Left lobe of liver (tissue), 2 donors: ENCODE measurements at places on chromosomes 7 and 10. TPM values are rescaled to one million over a fixed set of nuclear protein-coding genes. Genes with fewer than 3 reads are reported as not detected.

The AGAP3 gene
- 54.7 TPM for total RNA-seq

DNA sequence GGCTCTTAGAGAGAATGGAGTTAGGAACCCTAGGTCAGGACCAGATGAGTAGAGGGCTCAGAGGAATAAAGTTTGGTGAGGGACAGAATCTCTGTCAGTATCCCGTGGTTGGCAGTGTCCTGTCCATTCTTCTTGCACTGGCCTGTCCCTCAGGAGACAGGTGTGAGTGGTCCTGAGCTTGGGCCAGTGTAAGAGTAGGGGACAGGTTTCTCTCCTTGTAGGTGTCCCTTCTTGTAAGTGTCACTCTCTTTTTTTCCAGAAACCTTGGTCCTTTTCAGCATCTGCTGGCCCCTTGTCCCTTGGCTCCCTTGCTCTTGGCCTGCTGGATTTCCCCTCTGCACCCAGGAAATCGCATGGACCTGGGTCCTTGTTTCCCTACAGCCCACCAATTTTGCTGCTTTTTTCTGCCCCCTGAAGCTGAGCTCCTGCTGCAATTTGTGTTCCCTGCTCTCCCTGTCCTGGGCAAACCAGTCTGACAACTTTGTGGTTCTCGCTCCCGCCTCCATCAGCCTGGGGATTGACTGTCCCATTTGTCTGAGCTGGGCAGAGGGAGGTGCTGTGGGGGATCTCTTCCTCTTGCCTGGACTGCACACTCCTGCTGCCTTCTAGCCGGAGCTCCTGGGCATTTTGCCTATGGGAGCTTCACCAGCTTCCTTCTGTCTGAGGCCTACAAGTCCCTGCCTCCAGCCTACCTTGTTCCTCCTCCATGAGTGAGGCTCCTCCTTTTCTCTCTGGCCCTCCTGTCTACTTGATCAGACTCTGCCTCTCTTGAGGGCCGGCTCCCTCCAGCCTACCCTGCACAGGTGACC, 6.5 kb downstream of the TSPAN14 start:
- no peak for DNase-seq

The HUS1 gene
- 15.4 TPM for total RNA-seq

The EVX1 gene
- total RNA-seq = not detected

DNA sequence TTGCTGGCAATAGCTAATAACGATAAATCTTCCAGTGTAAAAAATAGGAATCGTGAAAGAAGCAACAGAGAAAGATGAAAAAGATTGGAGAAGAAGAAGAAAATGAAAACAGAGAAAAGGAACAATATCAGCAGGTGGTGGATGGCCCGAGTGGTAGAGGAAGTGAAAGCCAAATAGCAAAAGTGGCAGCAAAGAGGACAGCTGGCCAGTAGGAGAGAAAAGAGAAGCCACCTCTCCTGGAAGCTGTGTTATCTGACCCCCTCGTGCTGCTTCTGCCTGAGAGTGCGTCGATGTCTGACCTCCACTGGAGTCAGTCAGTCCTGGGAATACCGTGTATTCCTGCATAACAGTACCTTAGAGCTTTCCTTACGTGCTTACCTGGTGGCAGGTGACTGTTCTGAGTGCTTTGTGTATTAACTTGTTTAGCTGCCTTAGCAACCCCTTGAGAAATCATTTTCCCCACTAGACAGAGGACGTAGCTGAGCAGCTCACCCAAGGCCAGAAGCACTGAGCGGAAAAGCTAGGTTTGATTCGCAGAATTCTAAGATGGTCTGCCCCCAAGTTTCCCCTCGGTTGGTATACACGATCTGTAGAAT, 88.3 kb downstream of the CHN2 start:
- DNase-seq = no peak

The NEUROD6 gene
- total RNA-seq = not detected

DNA sequence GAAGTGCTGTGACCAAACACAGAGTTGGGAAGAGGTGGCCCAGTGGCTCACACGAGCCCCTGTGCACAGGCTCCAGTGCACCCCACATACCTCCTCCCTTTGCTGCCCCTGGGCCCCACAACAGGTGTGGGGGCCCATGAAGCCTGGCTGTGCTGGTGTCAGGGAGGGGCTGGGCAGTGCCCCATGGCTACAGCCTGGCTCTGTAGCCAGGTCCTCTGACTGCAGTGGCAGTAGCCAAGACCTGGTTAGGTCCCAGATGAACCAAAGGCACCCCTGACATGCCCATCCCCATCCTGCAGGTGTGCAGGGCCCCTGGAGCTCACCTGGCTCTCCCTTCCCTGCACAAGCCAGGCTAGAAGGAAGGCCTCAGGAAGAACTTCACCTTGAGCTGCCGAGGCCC, 176.3 kb downstream of the GRID1 start:
- DNase-seq = no peak

- DNase-seq = no peak
These were observed 27.1 kb upstream of the CSGALNACT2 start for GRCh38 chr10:43111101-43111500.

DNA sequence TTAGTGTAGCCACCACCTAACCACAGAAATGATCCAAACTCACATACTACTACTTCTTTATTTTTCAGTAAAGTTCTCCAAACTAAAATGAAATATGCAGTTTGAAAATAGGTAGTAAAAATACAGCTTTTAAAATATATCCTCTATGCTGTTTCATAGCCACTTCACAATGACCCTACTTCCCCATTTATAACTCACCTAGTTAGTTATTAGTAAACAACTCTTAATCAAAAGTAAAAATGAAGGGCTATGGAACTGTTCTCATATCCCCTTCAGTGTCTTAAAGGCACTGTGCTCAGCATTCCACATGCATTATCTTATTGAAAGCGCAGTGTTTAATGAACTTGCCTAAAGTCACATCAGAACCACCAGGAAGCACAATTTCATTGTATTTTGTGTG, 43.5 kb downstream of the KMT2C start:
- DNase-seq = no peak

The CNNM1 gene
- total RNA-seq = 0.08 TPM

- no peak for DNase-seq
These were observed 49.0 kb upstream of the VIPR2 start for GRCh38 chr7:159193543-159194090.

DNA sequence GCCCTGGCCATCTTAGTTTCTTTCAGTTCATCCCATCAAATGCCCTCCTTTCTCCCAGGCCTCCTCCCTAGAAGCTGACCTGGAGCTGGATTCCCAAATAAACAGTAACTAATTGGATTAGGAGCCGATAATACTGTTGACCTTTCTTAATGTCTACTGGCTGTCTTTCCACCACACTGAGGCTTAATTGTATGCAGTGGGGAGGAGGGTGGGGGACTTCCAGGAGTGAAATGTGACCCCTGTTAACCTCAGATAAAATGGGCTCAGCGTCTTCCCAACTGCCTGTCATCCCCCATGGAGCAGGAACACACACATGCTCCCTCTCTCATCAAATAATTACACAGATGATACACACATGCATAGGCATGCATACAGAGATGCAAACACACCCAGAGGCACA, 53.7 kb upstream of the LBX1 start:
- DNase-seq = no peak

DNA sequence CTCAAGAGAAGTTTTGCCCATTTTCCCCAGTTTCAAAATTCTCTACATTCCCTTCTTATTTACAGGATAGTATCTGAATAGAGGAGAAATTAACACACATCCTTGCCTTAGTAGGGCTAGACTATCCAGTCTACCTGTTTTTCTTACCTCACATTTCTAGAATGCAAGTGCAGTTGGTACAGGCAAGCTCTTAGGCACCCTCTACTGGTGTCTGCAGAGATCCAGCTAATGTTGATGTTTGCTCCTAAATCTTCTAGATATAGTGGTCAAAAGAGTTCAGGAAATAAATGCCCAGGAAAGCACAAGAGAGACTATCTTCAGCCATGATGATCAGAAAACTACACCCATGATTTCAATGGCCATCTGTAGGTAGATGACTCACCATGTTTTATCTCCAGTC, 205.3 kb downstream of the HTR7 start:
- DNase-seq = no peak

The DNAJB12 gene
- total RNA-seq = 20.4 TPM

The IFIT2 gene
- 6.0 TPM for total RNA-seq

DNA sequence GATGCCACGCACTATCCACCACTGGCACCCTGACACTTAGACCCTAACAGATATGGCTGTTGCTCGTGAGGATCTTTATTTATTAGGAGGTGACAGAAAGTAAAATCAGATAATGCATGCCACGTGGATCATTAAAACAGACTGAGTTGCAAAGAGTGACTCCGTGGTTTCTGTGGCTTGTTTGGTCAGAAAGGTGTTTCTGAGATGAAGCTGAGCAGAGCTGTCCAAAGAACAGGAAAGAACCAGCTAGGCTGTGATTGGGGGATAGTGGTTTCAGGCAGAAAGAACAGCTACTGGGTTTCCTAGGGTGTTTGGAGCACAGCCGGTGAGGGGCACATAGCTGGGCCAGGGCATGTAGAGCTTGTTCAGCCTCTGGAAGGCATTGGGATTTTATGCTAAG, 34.4 kb downstream of the CSGALNACT2 start:
- DNase-seq = no peak

- no peak for DNase-seq
These were observed 67.6 kb downstream of the CDK6 start for GRCh38 chr7:92768501-92769393.

- peak; percentile 84 for DNase-seq
These were observed 44.9 kb downstream of the AKR1B15 start for GRCh38 chr7:134593530-134594392.

GRCh38 chr7:40418983-40419382, 284.2 kb downstream of the SUGCT start:
- DNase-seq = no peak

GRCh38 chr7:26340476-26341018, 48.9 kb downstream of the SNX10 start:
- no peak for DNase-seq

DNA sequence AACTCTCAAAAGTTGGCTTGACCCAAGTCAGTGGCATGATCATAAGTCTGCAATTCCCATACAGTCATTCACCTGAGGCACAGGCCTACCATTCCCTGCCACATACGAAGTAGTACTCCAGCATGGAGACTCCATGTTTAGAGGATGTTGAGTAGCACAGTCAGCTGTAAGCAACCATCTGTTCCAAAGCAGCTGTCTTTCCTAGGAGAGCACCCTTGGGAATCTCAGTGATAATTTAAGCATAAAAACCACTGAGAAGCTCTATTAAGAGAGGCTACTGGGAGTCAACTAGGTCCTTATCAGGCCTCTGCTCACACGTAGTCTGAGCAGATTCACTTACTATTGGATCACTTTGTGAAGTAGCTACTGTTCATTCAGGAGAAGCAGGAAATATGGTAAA, 61.6 kb upstream of the UNC5B start:
- DNase-seq = no peak

GRCh38 chr10:89516149-89516832, 19.1 kb downstream of the SLC16A12 start:
- peak; percentile 48 for DNase-seq

GRCh38 chr10:33151344-33151864, 183.1 kb downstream of the NRP1 start:
- no peak for DNase-seq

DNA sequence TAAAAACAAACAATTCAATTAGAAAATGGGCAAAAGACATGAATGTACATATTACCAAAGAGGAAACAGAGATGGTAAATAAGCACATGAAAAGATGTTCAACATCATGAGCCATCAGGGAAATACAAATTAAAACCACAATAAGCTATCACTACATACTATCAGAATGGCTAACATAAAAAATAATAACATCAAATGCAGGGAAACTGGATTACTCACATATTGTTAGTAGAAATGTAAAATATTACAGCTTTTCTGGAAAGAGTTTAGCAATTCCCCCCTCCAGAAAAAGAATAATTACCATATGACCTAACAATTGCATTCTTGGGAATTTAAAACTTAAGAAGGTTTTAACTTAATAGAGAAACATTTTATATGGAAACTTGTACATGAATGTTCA, 232.9 kb upstream of the MTPN start:
- no peak for DNase-seq

GRCh38 chr7:38829488-38830165, 79.4 kb downstream of the VPS41 start:
- DNase-seq = no peak

- no peak for DNase-seq
These were observed 108.5 kb upstream of the SFMBT2 start for GRCh38 chr10:7519351-7519750.

- DNase-seq = no peak
These were observed 170.1 kb downstream of the GATA3 start for GRCh38 chr10:8224591-8224990.

DNA sequence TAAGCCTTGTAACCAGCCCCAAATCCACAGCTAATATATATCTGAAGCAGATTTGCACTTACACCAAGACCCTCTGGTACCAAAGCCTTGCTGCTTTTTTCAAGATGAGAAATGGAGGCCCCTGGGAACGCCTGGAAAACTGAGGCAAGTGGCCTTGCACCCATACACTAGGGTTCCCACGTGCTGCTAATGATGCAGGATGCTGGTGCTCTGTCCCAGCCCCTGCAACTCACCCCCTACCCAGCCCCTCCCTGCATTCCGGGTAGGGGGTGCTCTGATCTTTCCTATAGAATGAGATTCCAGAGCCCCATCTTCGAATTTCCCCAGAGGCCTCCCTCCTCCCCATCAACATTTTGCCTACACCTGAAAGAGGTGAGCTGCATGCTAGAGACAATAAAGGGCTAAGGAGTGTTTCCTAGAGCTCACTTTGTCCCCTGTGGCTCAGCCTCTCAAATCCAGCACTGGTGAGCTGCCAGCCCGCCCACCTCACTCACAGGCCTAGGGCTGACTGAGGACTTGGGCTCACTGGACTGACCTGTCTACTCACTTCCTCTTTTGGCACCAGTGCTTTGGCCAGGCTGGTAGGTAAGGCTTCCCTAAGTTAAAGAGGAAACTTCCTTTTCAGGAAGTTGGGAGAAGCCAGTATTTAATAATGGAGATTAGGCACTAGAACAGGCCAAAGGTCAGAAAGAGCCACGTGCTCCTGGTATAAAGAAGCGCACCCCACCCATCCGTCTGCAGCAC, 9.8 kb downstream of the RBP4 start:
- no peak for DNase-seq

- DNase-seq = no peak
These were observed 9.5 kb upstream of the INTS1 start for GRCh38 chr7:1513657-1514095.

GRCh38 chr7:80749270-80749669, 110.8 kb downstream of the CD36 start:
- DNase-seq = no peak

DNA sequence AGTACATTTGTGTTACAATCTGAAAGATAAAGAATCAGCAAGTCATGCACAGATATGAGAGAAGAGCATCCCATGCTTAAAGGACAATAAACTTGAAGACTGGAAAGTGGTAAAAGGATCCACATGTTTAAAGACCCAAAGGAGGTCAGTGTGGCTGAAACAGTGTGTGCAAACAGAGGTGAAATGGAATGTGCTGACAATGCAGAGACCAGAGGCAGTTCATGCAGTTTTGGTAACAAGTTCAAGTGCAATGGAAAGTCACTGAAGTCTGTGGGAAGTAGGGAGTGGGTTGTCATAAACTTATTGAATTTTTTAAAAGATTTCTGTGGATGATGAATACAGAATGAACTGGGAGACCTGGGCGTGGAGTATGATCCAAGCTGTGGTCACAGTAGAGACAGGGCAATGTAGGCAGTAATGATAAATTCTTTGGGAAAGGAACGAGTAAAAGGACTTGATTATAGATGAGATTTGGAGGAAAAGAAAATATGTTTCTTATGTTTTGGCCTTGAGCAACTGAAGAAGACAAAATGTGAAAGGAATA, 408.0 kb downstream of the HGF start:
- DNase-seq = no peak

The MACROH2A2 gene
- 5.3 TPM for total RNA-seq

The CALHM1 gene
- total RNA-seq = not detected

The LRRC4 gene
- 2.8 TPM for total RNA-seq

GRCh38 chr7:111292026-111292470, 201.1 kb downstream of the LRRN3 start:
- DNase-seq = no peak

GRCh38 chr7:140478246-140479061, 851 bp downstream of the MKRN1 start:
- peak; percentile 54 for DNase-seq
